ENCODE measurements at places on chromosomes 5 and 9.

GRCh38 chr5:107555425-107556090, 115.2 kb downstream of the EFNA5 start:
- DNase-seq = no peak

GRCh38 chr5:116864157-116864837, 289.7 kb upstream of the SEMA6A start:
- DNase-seq = no peak

DNA sequence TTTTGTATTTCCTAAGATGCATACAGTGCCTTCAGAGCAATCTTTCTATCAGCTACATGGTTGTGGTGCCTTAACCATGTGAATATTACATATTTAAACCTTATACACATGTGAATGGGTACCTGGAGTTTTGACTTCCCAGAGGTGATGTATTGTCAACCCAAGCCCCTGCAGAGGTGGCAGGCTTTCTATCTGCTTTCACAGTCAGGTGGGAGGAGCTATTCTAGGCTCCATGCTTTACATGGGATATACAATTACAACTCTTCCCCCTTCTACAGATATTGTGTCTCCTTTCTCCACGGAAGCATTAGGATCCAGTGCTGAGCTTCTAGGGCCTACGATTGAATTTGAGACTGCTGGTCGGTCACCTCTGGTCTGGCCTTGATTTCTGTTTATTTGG, 89.8 kb upstream of the TUT7 start:
- DNase-seq = no peak

DNA sequence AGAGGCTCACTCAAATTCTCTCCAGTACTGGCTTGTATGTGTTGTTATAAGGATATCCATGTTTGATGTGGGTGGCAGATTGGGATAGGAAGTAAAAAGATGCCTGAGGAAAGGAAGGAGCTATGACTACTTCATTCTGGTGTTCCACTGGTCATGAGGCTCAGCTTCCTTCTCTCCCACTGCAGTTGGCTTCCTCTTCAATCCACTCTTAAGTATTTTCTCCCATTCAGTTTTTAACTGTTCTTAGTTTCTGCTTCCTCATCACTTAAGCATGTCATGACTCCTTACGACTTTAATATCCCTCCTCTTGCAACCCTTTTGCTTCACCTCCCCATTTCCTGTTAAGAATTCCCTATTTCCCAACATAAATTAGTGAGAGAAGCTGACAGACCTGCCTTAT, 81.1 kb downstream of the PJA2 start:
- DNase-seq = no peak

GRCh38 chr5:135373736-135374515, 25.1 kb downstream of the MACROH2A1 start:
- DNase-seq = no peak

GRCh38 chr5:39517800-39518199, 93.0 kb upstream of the DAB2 start:
- no peak for DNase-seq

DNA sequence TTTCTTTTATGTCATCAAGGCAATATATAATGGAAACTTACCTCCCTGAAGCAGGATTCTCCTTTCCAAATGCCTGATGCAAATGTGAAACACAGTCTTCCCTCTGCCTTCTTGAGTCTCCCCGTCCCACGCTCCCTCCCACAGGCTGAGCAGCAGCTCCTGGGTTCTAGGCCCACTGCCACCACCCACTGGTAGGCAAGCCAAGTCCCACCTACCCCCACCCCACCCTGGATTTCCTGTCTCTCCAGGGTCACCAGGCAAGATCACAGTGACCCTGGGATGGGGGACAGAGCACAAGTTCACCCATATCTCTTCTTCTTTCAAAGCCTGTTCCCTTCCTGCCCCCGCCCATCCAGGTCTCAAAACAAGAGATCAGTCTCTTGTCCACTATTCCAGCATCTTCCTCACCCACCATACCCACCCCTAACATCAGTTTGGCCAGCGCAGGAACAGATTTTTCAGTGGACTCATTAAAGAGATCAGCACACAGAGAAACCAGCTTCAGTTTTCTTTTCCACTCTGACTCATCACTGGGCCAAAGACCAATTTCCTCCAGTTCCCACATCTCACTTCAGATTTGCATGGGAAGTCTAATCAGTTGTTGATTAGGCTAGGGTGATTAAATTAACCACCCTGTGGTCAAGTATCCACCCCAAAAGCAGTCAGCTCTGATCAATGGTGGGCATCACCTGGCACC, 151.5 kb downstream of the ACTL7B start:
- no peak for DNase-seq

DNA sequence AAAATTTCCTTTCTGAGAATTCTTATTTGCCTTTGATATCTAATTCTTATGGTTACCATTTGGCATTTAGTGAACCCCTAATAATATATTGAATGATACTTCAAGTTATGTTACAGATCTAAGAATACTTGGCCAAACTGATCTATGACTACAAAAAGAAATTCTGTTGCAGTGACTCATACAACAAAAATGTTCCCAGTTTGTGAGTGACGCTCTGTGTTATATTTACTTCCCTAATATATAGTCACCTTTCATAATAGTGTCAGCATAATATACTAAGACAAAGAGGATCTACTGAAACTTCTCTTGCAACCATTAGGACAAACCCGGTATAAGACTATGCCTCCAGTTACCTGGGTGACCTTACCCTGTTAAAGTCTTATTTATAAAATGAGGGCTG, 216.9 kb upstream of the TLX3 start:
- no peak for DNase-seq

- no peak for DNase-seq
Observed at GRCh38 chr5:79890119-79890929, 100.7 kb downstream of the MTX3 start.

GRCh38 chr9:71218774-71219173, 97.4 kb upstream of the TRPM3 start:
- no peak for DNase-seq

DNA sequence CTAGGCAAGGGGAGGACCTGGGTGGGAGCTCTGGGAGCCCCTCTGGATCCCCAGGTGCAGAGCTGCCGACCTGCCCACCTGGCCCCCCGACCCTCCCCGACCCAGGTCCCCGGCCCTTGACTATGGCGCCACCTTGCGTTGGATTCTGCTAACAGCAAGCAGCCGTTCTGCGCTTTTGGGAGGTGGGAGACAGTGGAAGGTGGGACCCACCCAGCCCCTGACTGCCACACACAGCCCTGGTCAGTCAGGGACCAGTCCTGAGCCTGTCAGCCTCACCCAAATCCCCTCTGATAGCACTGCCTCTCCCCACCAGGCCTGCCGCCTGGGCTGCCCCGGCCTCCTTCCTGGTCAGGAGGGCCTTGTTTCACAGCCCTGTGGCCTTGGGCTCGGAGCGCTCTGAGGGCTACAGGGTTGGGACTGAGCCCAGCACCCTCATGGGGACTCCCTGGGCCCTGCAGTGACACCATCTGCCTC, 77.9 kb downstream of the HMCN2 start:
- DNase-seq = peak; percentile 22

- no peak for DNase-seq
Observed at GRCh38 chr5:74918232-74918669, 52.1 kb upstream of the FAM169A start.

DNA sequence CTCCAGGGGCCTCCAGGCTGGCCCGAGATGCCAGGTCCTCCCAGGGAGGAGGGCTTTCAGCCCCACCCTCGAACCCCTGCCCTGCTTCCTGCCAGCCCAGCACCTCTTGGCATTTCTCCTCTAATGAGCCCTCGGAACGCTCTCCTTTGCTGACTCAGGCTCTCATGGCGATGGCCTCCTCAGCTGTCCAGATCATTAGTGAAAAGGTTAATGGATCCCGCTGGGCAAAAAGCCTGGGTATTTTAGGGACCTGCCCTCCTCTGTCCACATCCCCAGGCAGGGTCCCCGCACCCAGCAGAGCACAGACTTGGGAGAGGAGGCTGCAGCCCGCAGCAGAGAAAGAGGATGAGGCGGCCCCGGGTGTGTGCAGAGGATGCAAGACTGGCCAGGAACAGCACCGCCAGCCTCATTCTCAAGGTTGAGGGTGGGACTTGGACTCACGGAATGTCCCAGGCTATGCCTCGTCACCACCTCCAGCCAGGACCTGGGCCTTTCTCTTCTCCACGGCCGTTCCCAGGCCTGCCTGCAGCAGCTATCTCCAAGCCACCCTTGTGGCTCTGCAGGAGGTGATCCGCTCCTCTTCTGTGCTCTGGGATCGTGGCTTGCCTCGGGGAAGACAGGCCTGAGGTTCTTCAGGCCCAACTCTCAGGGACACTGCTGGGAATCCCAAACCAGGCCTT, 23.0 kb upstream of the ADAMTS2 start:
- no peak for DNase-seq

- DNase-seq = no peak
Observed at GRCh38 chr9:80077059-80077458, 505.3 kb downstream of the TLE4 start.

GRCh38 chr9:124799274-124800006, 22.5 kb downstream of the OLFML2A start:
- no peak for DNase-seq

GRCh38 chr5:42668254-42668653, 88.4 kb upstream of the CCDC152 start:
- DNase-seq = no peak

DNA sequence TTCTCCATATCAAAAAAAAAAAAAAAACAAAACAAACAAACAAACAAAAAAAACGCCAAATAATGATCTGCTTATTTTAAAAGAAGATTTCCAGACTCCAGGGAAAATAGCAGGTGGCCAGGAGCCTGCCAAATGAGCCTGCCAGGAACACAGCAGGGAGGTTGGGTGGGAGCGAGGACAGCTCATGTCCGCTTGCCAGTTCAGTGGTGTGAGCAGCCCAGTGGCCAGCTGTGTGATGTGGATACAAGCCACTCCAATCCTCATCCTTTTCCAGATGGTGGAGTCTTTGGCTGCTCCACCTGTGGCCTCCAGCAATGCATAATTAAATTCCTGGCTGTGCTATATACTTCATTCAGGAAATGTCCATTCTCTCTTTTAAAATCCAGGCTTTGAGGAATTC, 1025.1 kb upstream of the C9orf72 start:
- DNase-seq = no peak

GRCh38 chr9:135714242-135715055, 12.5 kb downstream of the KCNT1 start:
- DNase-seq = no peak

GRCh38 chr9:137411260-137411644, 11.7 kb downstream of the EXD3 start:
- no peak for DNase-seq

- DNase-seq = no peak
Observed at GRCh38 chr5:153891394-153891793, 147.3 kb downstream of the FAM114A2 start.

- DNase-seq = no peak
Observed at GRCh38 chr5:20420991-20421595, 433.1 kb upstream of the CDH18 start.

- peak; percentile 53 for DNase-seq
Observed at GRCh38 chr5:54753034-54753433, 232.4 kb downstream of the ESM1 start.

DNA sequence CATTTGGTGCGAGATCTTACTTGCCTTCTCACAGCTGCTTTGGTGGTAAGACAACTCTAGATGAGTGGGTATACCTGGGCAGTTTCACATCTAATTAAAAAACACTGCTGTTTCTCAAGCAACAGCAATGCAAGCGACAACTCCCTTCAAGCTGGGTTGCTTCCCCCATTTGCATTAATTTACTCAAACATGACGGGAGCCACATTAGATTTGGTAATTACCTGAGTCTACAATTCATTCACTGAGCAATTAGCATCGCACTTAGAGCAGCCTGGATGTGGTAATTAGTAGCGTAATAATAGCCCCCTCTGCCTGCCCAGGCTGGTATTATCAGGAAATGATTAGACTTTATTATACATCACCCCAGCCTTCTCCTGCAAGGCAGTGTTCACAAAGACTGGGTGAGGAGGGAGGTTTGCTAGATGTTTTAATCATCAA, 73.4 kb downstream of the FBXO38 start:
- DNase-seq = no peak

All from activated CD4-positive, alpha-beta memory T cell treated with anti-CD3 and anti-CD28 coated beads, Interleukin-2, amount 10 ng/mL, durations not matched to agents 7 days and 5 days (primary cell).